Immature natural killer cell (primary cell): ENCODE measurements at places on chromosomes 6 and 20. TPM values are rescaled to one million over a fixed set of nuclear protein-coding genes. Genes with fewer than 3 reads are reported as not detected.
A peak's percentile ranks its signal among the peaks of the same experiment; 100 is the strongest.

DNA sequence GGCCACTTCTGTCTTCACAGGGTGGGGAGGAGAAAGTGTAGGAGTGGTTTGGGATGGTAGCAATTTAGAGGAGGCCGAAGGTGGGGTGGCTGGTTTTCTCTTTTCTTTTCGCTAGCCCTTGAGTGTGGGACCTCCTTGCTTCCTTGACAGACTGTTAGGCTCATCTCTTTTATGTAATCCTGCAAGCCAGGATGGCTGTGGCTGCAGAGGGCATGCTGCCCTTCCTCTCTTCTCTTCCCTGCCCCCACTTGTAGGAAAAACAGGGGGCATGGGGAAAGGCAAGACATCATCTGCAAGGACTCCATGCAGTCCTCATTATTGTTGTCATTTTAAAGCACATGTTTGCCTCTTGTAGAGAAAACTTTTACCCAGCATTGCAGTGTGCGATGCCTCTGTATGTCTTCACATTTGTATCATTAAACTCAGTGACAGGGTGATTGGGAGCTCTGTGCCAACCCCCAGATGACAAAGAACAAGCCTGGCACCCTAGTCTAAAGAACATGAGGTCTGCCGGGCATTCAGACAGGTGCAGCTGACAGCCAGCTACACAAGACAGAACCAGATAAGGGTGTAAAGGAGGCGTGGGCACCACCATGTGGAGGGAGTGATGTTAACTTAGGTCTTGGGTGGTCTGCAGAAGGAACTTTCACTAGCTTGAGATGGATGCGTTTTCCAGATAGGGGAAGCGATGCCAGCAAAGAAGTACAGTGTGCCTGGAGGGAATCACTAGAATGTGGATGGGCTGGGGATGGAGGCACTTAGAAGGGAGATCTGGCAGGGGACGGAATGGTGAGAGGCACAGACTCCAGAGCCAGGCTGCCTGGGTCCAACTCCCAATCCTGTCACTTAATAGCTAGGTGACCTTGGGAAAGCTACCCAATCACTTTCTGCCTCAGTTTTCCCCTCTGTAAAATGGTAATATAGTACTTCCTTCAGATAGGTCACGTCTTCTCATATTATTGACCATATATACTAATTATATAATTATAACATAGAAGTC, 207.6 kb downstream of the TBC1D7 start:
- peaks cover 7% of the 10 kb centered on the region for H3K27me3 ChIP-seq
- DNase-seq, result no peak
- H3K4me3 ChIP-seq, result no peak overlapping the region
- no peaks in the 10 kb centered on the region for H3K36me3 ChIP-seq
- H3K4me1 ChIP-seq, result no peaks in the 10 kb centered on the region
- H3K27ac ChIP-seq, result no peak overlapping the region

NT5E gene
- polyA plus RNA-seq, result 0.52 TPM

RHAG gene
- polyA plus RNA-seq, result not detected

GRCh38 chr20:54474046-54474445, 1.3 kb upstream of the DOK5 start:
- DNase-seq, result no peak
- no peak overlapping the region for H3K27ac ChIP-seq
- H3K4me1 ChIP-seq, result no peaks in the 10 kb centered on the region
- peaks cover 17% of the 10 kb centered on the region for H3K27me3 ChIP-seq

EDN3 gene
- not detected for polyA plus RNA-seq

LPIN3 gene
- not detected for polyA plus RNA-seq

BFSP1 gene
- 5.8 TPM for polyA plus RNA-seq

NKAIN4 gene
- polyA plus RNA-seq, result not detected

APMAP gene
- polyA plus RNA-seq, result 1,111 TPM

GRCh38 chr6:56188429-56188828, 59.0 kb downstream of the COL21A1 start:
- H3K27ac ChIP-seq, result no peak overlapping the region
- H3K4me3 ChIP-seq, result no peak overlapping the region
- no peaks in the 10 kb centered on the region for H3K4me1 ChIP-seq
- no peak for DNase-seq
- no peaks in the 10 kb centered on the region for H3K36me3 ChIP-seq

GRCh38 chr6:3939964-3940363, 90.8 kb downstream of the FAM50B start:
- H3K27ac ChIP-seq, result no peak overlapping the region
- H3K36me3 ChIP-seq, result no peaks in the 10 kb centered on the region
- H3K4me1 ChIP-seq, result no peaks in the 10 kb centered on the region
- H3K27me3 ChIP-seq, result peaks cover 3% of the 10 kb centered on the region
- DNase-seq, result no peak

COL12A1 gene
- polyA plus RNA-seq, result not detected

RAMACL gene
- polyA plus RNA-seq, result 0.38 TPM

GRCh38 chr20:59017493-59018231, 1.6 kb upstream of the TUBB1 start:
- H3K4me3 ChIP-seq, result no peak overlapping the region
- no peak overlapping the region for H3K27ac ChIP-seq
- H3K27me3 ChIP-seq, result no peaks in the 10 kb centered on the region
- no peak for DNase-seq

- peak overlapping the region; percentile 96 for H3K27ac ChIP-seq
- H3K36me3 ChIP-seq, result no peaks in the 10 kb centered on the region
- peak overlapping the region; percentile 98 for H3K4me3 ChIP-seq
- peaks cover 2% of the 10 kb centered on the region for H3K27me3 ChIP-seq
Measured at GRCh38 chr6:90080876-90081481, 186.7 kb downstream of the GJA10 start.

UTRN gene
- polyA plus RNA-seq, result 261 TPM

PSORS1C2 gene
- not detected for polyA plus RNA-seq

DNA sequence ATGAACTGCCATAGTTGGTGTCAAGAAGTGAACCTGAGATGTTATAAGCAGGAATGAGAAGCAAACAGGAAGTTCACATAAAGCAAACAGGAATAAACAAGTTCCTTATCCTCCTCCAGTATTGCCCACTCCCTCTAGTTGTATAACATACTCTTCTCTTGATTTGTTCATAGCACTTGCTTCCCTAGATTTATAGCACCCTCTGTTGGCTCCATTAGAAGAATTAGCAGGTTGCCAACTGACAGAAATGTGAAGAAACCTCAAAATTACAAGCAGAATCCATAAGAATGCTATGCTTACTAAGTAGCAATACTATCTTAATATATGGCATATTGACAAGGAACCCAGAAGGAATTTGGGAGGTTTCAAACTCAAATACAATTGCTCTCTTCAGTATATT, 195.4 kb downstream of the TBX18 start:
- H3K27ac ChIP-seq, result no peak overlapping the region
- H3K27me3 ChIP-seq, result peaks cover 2% of the 10 kb centered on the region
- no peak for DNase-seq
- no peak overlapping the region for H3K4me3 ChIP-seq

DNA sequence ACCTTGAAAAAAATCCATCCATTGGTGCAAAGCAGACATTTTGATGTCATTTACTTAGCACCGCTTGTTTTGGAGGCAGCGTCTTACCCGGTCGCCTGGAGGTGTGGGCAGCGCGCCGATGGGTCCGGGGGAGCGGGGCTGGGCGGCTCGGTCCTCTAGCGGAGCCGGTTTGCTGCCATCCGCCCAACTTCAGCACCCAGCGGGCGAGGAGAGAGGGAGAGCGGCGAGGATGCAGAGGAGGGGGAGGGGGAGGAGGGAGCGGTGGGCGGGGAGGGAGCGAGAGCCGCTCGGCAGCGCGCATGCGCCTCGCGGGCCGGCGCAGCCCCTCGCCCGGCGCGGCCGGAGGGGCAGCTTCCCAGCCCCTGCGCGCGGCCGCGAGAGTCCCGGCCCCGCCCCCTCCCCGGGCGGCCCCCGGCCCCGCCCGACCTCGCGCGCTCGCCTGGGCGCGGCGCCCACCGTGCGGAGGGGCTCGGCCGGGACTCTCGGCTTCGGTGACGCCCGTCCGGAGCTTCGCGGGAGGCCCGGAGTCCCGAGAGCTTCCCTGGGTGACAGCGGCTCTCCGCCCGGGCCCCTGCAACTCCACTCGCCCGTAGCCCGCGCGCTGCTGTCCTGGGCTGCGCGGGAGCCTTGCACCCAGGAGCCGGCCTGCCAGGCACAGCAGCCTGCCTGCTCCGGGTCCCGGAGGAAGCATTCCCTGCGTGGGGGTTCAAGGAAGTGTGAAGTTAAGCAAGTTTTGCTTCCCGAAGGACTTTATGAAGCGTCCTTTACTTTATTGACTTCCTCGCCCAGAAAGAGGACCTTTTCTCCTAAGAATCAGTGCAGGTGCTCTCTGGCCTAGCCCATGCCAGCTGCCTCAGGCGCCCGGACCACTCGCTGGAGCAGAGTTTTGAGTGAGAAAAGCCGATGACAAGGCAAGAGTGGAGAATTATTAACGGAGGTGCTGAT, at the start of gene RGS17:
Gene RGS17, minus strand, starts transcription at position 246 of the 945 bp plus-strand sequence. CDS start 87,264 bp downstream, outside the sequence.
- DNase-seq, result peak; percentile 61
- peak within 1 kb of the TSS; percentile 66 for H3K27ac ChIP-seq
- peaks cover 7% of the 10 kb centered on the region for H3K27me3 ChIP-seq
- peaks cover 51% of the 10 kb centered on the region for H3K4me1 ChIP-seq
- peak within 1 kb of the TSS; percentile 89 for H3K4me3 ChIP-seq

- peak overlapping the region; percentile 14 for H3K27ac ChIP-seq
- no peak overlapping the region for H3K4me3 ChIP-seq
- no peaks in the 10 kb centered on the region for H3K27me3 ChIP-seq
- no peaks in the 10 kb centered on the region for H3K36me3 ChIP-seq
Measured at GRCh38 chr6:38034274-38034914, 214.9 kb downstream of the ZFAND3 start.

GRCh38 chr20:48766961-48767960, 60.5 kb downstream of the PREX1 start:
- peaks cover 8% of the 10 kb centered on the region for H3K36me3 ChIP-seq
- no peaks in the 10 kb centered on the region for H3K4me1 ChIP-seq
- H3K4me3 ChIP-seq, result peak overlapping the region; percentile 51
- H3K27ac ChIP-seq, result peak overlapping the region; percentile 97

GRCh38 chr20:51995551-51995951, 193.2 kb upstream of the SALL4 start:
- H3K27ac ChIP-seq, result no peak overlapping the region
- DNase-seq, result no peak
- H3K4me1 ChIP-seq, result no peaks in the 10 kb centered on the region
- H3K27me3 ChIP-seq, result peaks cover 3% of the 10 kb centered on the region
- no peak overlapping the region for H3K4me3 ChIP-seq
- H3K36me3 ChIP-seq, result peaks cover 3% of the 10 kb centered on the region

PSORS1C1 gene
- polyA plus RNA-seq, result not detected

DNA sequence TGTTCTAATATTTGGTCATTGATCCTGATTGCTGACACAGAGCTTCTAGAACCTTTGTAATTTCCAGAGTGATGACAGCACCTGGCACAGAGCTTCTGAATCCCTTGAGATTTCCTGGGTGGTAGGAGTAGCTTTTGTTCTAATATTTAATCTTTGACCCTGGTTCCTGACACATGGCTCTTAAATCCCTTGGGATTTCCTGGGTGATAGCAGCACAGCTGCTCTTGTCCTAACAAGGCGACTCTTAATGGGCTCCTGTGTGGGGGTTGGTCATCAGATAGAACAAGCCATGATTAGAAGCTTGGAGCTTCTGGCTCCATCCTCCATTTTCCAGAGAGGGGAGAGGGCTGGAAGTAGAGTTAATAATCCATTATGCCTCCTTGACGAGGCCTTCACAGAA, 18.4 kb downstream of the GMPR start:
- peaks cover 2% of the 10 kb centered on the region for H3K27me3 ChIP-seq
- H3K27ac ChIP-seq, result no peak overlapping the region
- H3K36me3 ChIP-seq, result no peaks in the 10 kb centered on the region
- DNase-seq, result no peak
- H3K4me3 ChIP-seq, result no peak overlapping the region
- H3K4me1 ChIP-seq, result peaks cover 18% of the 10 kb centered on the region

BACH2 gene
- 8.0 TPM for polyA plus RNA-seq

SEMG1 gene
- not detected for polyA plus RNA-seq

- H3K27ac ChIP-seq, result no peak overlapping the region
- no peaks in the 10 kb centered on the region for H3K36me3 ChIP-seq
- H3K4me3 ChIP-seq, result no peak overlapping the region
- H3K4me1 ChIP-seq, result peaks cover 12% of the 10 kb centered on the region
- H3K27me3 ChIP-seq, result no peaks in the 10 kb centered on the region
- DNase-seq, result no peak
Measured at GRCh38 chr6:111418971-111419693, 63.9 kb downstream of the REV3L start.

PTPRT gene
- polyA plus RNA-seq, result not detected

DNA sequence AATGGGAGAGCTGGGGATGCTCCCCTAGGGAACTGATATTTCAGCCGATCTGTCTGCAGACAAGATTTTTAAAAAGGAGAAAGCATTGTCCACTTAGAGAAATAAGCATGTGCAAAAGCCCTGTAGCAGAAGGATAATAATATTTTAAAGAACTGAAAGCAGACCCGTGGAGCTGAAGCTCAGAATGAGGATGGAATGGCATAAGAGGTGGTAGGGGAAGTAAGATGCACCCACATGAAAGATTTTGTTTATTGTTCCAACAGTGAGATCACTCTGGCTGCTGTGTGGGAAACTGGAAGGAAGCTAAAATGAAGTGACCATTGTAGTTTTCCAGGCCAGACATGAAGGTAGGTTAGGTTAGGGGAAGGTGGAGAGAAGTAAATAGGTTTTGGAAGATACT, 266.4 kb upstream of the PRDM1 start:
- H3K27ac ChIP-seq, result no peak overlapping the region
- DNase-seq, result no peak

DNA sequence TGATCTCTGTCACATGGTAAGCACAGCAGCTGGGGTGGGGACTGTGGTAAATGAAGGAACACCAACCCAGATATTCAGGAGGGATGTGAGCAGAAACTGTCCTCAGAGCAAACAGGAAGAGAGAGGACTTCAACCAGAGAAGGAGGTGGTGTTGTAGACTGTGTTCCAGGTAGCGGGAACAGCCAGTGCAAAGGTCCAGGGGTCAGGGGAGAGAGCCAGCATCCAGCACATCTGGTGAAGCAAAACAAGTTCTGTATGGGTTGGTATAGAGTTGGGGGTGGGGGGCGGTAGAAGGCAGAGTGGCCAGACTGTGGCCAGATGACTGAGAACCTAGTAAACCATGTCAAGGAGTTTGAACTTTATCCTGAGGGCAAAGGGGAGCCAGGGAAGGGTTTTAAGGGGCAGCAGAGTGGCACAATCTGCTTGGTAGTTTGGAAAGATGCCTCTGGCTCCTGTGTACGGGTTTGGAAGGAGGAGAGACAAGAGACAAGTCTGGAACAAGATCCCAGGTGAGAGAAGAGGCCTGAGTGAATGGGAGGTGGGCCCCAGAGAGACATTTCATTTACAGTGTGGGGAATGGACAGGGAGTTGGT, 27.8 kb upstream of the TTPAL start:
- no peak for DNase-seq
- no peak overlapping the region for H3K4me3 ChIP-seq
- H3K27ac ChIP-seq, result peak overlapping the region; percentile 9
- no peaks in the 10 kb centered on the region for H3K36me3 ChIP-seq
- peaks cover 3% of the 10 kb centered on the region for H3K27me3 ChIP-seq

GRCh38 chr6:111563581-111563980, 42.1 kb downstream of the TRAF3IP2 start:
- DNase-seq, result no peak
- no peak overlapping the region for H3K27ac ChIP-seq
- H3K27me3 ChIP-seq, result peaks cover 3% of the 10 kb centered on the region
- peaks cover 27% of the 10 kb centered on the region for H3K36me3 ChIP-seq
